Endodermal cell (in vitro differentiated cells): ENCODE measurements at places on chromosomes 2 and 18. TPM values are rescaled to one million over a fixed set of nuclear protein-coding genes. Genes with fewer than 3 reads are reported as not detected.
A peak's percentile ranks its signal among the peaks of the same experiment; 100 is the strongest.

DNA sequence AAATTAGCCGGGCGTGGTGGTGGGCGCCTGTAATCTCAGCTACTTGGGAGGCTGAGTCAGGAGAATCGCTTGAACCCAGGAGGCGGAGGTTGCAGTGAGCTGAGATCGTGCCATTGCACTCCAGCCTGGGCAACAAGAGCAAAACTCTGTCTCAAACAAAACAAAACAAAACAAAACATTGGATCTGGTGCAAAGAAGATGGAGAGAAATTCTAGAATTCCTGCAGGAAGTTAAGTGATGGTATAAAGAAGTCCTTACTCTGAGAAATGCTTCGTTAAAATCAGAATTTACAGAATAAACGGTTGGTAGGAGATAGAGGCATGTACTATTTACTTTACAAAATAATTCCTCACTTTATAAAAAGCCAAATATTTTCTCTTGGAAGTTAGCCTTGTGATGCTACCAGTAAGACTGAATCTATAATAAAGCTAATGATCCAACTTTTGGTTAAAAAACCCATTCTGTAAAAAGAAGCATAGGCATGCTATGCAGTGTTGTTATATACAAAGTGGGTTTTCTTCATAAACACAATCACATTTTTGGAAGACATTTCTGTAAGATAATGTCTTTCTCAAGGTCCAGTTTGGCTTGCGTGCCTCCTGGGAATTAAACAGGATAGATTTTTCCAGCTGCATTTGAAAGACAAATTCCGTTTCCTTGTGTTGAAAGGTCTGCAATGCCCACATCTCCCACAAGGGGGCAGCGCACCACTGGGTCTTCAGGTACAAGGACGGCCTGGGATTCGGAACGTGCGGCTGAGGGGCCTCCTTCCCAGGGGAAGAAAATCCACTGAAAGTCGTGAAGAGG is 35.6 kb upstream of the PNO1 start:
- H3K4me3 ChIP-seq = no peak overlapping the region
- peak; percentile 96 for DNase-seq
- H3K4me1 ChIP-seq = peaks cover 6% of the 10 kb centered on the region
- H3K27me3 ChIP-seq = no peaks in the 10 kb centered on the region
- no peak overlapping the region for H3K27ac ChIP-seq

DNA sequence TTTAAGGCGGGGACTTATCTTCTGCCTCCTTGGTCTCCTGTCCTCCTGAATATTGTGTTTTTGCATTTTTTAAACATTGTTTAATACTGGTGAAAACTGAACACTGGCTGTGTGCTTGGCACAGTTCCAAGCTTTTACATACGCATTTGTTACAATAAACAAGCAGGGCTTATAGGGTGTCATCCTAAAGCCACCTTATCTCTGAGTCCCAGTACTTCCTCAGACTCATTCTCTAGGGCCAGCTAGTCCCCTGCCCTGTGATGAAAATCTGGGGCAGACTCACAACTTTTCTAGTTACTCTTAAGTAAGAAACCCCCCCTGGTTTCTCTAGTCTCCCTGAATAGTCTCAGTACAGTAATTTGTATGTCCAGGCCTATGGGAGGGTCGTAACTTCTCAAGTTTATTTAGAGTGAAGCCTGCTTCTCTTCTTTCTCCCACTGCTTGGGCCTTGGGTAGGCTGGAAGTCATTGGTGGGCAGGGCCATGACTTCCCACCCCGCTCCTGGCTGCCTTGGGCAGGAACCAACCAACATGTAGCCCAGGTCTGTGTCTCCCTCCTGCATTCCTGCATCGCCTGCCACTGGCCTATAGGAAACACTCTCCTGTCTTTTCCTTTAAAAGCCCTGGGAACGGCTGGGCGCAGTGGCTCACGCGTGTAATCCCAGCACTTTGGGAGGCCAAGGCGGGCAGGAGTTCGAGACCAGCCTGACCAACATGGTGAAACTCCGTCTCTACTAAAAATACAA is 7.7 kb upstream of the KCNE4 start:
- DNase-seq = peak; percentile 51
- no peaks in the 10 kb centered on the region for H3K36me3 ChIP-seq
- no peaks in the 10 kb centered on the region for H3K4me1 ChIP-seq
- H3K27me3 ChIP-seq = no peaks in the 10 kb centered on the region
- no peak overlapping the region for H3K27ac ChIP-seq
- no peak overlapping the region for H3K4me3 ChIP-seq

- H3K4me3 ChIP-seq = no peak overlapping the region
- no peaks in the 10 kb centered on the region for H3K4me1 ChIP-seq
- no peaks in the 10 kb centered on the region for H3K27me3 ChIP-seq
- H3K27ac ChIP-seq = no peak overlapping the region
These were observed 234.4 kb downstream of the NDUFA10 start for GRCh38 chr2:239790721-239791120.

- no peaks in the 10 kb centered on the region for H3K36me3 ChIP-seq
- H3K27ac ChIP-seq = no peak overlapping the region
- peaks cover 3% of the 10 kb centered on the region for H3K4me1 ChIP-seq
- no peaks in the 10 kb centered on the region for H3K27me3 ChIP-seq
- no peak overlapping the region for H3K4me3 ChIP-seq
- DNase-seq = no peak
These were observed 248.5 kb upstream of the SESTD1 start for GRCh38 chr2:179513181-179513580.

DNA sequence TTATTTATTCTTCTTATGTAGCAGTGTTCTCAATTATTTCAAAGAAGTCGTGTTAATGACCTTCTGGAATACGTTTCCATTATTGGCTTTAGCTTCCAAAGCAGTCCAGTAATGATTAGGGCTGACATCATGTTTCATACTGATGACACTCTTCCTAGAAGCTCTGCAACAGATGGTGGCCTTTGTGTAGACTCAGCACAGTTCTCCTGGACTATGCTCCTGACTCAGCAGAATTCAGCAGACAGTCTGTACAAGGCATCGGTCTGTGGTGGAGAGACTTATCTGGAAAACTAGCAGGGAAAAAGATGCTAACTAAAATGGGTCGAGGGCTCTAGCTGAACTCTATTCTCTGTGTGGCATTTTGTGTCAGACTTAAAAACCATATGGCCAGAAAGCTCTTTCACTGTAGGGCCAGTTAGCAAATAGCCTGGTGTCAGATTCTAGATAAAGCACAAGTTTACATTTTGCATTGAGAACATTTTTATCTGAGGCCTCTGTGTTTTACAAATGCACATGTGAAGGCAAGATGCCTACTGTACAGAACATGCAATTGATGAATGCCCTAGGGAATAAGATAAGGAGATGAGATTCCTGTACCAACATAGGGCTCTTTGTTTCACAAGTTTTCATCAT is 35.1 kb downstream of the GULP1 start:
- no peak for DNase-seq
- H3K4me1 ChIP-seq = no peaks in the 10 kb centered on the region
- no peaks in the 10 kb centered on the region for H3K36me3 ChIP-seq
- no peak overlapping the region for H3K27ac ChIP-seq

- no peaks in the 10 kb centered on the region for H3K27me3 ChIP-seq
- no peak overlapping the region for H3K4me3 ChIP-seq
- peak overlapping the region; percentile 67 for H3K27ac ChIP-seq
- peaks cover 16% of the 10 kb centered on the region for H3K4me1 ChIP-seq
These were observed 92.7 kb upstream of the KLF7 start for GRCh38 chr2:207258263-207258991.

DNA sequence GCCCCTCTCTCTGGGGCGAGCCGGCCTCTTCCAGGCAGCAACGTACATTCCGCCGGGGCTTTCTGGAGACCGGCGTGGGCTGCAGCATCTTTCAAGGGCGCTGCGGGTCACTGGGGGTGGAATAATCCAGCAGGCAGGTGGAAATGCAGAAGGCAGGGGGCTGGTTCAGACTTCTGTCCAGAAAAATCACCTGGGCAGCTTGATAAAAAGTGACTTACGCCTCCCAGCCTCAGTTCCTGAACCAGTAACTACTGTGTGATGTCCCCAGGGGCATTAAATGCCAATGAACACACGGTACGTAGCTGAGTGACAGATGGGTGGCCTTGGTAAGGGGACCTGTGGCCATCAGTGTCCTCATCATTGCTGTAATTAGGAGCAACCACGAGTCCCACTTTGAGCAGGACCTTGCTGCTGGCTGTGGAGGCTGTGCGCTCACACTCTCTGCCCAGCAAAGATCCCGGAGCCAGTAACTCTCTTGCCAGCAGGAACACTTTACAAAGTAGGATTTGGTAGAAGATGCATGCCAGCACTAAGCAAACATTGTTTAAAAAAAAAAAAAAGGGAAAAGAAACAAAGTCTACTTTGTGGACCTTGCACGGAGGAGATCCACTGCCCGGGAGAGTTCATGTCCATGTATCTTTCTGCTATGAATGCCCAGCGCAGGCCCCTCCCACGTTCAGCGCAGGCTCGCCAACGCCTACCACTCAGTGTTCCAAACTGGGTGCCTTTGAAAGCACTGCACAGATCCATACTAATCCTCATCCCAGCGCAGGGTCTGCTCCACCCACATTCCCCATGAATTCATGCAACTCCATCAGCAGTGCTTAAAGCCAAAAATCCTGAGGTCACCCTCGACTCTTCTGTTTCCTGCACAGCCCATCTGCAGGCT is 177.3 kb downstream of the HDAC4 start:
- H3K27ac ChIP-seq = no peak overlapping the region
- H3K36me3 ChIP-seq = no peaks in the 10 kb centered on the region
- H3K4me1 ChIP-seq = no peaks in the 10 kb centered on the region
- H3K27me3 ChIP-seq = no peaks in the 10 kb centered on the region

The SH3RF3 gene
- total RNA-seq = 0.99 to 1.5 TPM (median 1.4 TPM) in 3 replicates

The MPHOSPH10 gene
- total RNA-seq = 35.6 and 35.8 TPM in 2 replicates

The CAPN14 gene
- 0.11 and 0.31 TPM in 2 replicates for total RNA-seq

The CCDC74A gene
- 29.0 to 50.9 TPM (median 29.9 TPM) in 3 replicates for total RNA-seq
